ENCODE measurements at places on chromosomes 2 and 18. TPM values are rescaled to one million over a fixed set of nuclear protein-coding genes. Genes with fewer than 3 reads are reported as not detected.

- no peaks in the 10 kb centered on the region for H3K36me3 ChIP-seq
- H3K4me1 ChIP-seq = peaks cover 3% of the 10 kb centered on the region
- no peak overlapping the region for H3K4me3 ChIP-seq
- H3K27me3 ChIP-seq = peaks cover 3% of the 10 kb centered on the region
These were observed 5.1 kb upstream of the STEAP3 start for GRCh38 chr2:119218478-119219064.

DNA sequence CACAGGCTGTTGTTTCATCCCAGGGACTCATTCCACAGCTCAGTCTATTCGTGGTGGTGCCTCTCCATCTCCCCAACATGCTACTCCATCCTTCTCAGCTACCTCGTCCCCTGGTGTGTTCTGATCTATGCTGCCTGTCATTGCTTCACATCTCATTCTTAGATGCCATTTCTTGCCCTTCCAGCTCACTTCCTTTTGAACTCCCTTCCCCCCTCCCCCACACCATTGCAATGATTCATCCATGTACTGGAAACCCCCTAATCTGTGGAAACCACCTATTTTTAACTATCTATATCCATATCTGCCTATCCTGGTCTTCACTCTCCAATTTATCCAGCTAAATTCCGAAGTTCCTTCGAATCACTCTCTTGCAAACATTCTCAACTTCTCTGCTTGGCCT, 65.7 kb upstream of the PARD3B start:
- H3K27me3 ChIP-seq = no peaks in the 10 kb centered on the region
- H3K4me1 ChIP-seq = peaks cover 9% of the 10 kb centered on the region
- DNase-seq = peak; percentile 84
- no peaks in the 10 kb centered on the region for H3K36me3 ChIP-seq
- H3K4me3 ChIP-seq = no peak overlapping the region
- no peak overlapping the region for H3K27ac ChIP-seq

DNA sequence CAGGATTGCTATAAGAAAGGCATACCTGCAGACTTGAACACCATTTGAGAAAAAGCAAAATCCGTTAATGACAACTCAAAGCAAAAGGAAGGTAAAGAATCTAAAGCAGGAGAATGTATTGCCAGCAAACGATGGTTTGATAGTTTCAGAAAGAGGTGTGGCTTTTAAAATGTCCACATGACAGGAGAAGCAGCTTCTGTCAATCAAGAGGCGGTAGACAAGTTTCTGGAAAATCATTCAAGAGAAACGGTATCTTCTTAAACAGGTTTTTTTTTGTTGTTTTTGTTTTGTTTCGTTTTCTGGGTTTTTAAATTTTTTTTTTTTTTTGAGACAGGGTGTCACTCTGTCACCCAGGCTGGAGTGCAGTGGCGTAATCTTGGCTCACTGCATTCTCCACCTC, 13.8 kb downstream of the CLEC4F start:
- no peaks in the 10 kb centered on the region for H3K36me3 ChIP-seq
- DNase-seq = no peak
- no peak overlapping the region for H3K4me3 ChIP-seq
- no peaks in the 10 kb centered on the region for H3K4me1 ChIP-seq
- H3K27ac ChIP-seq = no peak overlapping the region
- H3K27me3 ChIP-seq = peaks cover 6% of the 10 kb centered on the region

Gene CRYGC
- total RNA-seq = not detected

- H3K36me3 ChIP-seq = no peaks in the 10 kb centered on the region
- no peak overlapping the region for H3K4me3 ChIP-seq
- H3K27ac ChIP-seq = no peak overlapping the region
- H3K4me1 ChIP-seq = no peaks in the 10 kb centered on the region
- peak; percentile 37 for DNase-seq
- H3K27me3 ChIP-seq = no peaks in the 10 kb centered on the region
These were observed 249.9 kb downstream of the PLCL1 start for GRCh38 chr2:198054299-198054698.

Gene LOXHD1
- not detected for total RNA-seq

Gene FAM136A
- total RNA-seq = 35.0 TPM

Gene FRZB
- total RNA-seq = 0.28 TPM

Gene NYAP2
- not detected for total RNA-seq

Gene IL1R1
- total RNA-seq = 8.1 TPM

- peaks cover 2% of the 10 kb centered on the region for H3K4me1 ChIP-seq
- no peak overlapping the region for H3K4me3 ChIP-seq
- H3K27ac ChIP-seq = no peak overlapping the region
- DNase-seq = no peak
- no peaks in the 10 kb centered on the region for H3K36me3 ChIP-seq
These were observed 85.2 kb upstream of the COPS8 start for GRCh38 chr2:237000481-237000880.

DNA sequence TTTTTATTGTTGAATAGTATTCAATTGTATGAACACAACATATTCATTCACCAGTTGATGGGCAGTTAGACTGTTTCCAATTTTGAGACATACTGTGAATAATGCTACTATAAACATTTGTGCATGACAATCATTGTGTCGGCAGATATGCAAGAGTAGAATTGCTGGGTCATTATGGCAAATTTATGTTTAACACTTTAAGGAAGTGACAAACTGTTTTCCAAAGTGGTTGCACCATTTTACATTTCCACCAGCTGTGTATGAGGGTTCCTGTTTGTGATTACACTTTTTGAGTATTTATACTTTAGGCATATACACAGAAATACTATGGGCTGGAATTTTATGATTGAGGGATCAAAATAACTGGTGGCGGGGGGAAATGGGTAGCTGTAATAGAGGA, 61.2 kb downstream of the MAP4K3 start:
- H3K4me3 ChIP-seq = no peak overlapping the region
- H3K27me3 ChIP-seq = no peaks in the 10 kb centered on the region
- H3K4me1 ChIP-seq = peaks cover 4% of the 10 kb centered on the region
- no peak for DNase-seq
- no peak overlapping the region for H3K27ac ChIP-seq

GRCh38 chr2:111227716-111228141, 107.0 kb downstream of the BCL2L11 start:
- H3K4me3 ChIP-seq = no peak overlapping the region
- DNase-seq = peak; percentile 65
- peak overlapping the region; percentile 4 for H3K27ac ChIP-seq
- no peaks in the 10 kb centered on the region for H3K27me3 ChIP-seq
- peaks cover 7% of the 10 kb centered on the region for H3K4me1 ChIP-seq
- H3K36me3 ChIP-seq = peaks cover 2% of the 10 kb centered on the region

DNA sequence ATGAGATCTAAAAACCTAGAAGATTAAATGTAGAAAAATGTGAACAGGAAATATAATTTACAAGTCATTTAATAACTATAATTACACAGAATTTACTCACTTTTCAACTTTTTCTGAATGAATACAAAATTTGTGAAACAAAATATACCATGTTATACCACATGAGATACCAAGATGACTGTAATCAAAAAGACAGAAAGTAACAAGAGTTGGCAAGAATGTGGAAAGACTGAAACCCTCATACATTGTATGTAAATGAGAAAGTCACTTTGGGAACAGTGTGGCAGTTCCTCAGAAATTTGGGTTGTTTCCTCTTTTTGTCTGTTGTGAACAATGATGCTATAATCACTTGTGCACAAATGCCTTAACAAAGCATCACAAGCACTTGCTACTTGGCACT, 145.4 kb upstream of the ZNF804A start:
- H3K36me3 ChIP-seq = no peaks in the 10 kb centered on the region

DNA sequence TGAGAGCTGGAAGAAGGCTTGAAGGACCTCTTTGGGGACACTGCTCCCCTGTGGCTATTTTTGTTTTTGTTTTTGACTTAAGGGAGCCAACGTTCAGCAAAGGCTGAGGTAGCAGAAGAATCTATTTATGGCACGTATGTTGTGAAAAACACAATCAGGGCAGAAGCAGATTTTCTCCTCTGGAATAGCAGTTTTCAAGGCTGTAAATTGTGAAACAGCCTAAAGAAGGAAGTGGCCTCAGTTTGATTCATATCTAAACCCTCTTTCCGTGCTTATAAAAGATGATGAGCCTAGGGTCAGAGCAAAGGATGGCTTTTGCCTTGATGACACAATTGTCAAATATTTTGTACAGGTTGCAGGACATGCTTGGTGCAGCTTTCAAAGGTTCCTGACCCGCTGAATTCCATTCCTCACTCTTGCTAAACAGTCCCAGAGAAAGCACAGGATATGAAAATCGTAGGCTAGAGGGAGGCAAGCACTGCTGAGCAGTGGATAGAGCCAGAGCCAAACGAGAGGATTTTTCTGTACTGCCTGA, 106.2 kb upstream of the DLX2 start:
- H3K4me3 ChIP-seq = no peak overlapping the region
- H3K4me1 ChIP-seq = peaks cover 22% of the 10 kb centered on the region
- DNase-seq = peak; percentile 79
- H3K27ac ChIP-seq = no peak overlapping the region

GRCh38 chr2:239763433-239764097, 261.6 kb downstream of the NDUFA10 start:
- H3K27me3 ChIP-seq = no peaks in the 10 kb centered on the region
- no peaks in the 10 kb centered on the region for H3K4me1 ChIP-seq
- H3K27ac ChIP-seq = no peak overlapping the region
- DNase-seq = no peak
- H3K4me3 ChIP-seq = no peak overlapping the region

DNA sequence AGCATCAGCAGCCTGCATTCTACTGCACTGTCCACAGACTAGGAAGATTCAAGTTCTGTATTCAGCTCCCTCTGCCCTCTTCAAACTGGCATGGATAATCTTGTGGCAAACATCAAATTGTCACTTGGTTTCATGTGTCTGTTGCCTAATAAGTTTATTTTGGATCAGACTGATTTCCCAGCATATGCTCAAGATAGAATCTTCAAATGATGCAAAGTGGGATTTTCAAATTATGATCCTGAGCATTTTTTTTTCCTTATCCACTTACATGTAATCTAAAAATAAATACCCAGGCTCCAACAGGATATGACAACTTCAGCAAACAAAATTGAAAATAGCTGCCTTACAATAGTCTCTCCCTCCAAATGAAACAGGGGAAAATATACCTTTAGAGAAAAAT, 160.9 kb upstream of the VRK2 start:
- DNase-seq = no peak
- no peaks in the 10 kb centered on the region for H3K4me1 ChIP-seq
- H3K4me3 ChIP-seq = no peak overlapping the region
- H3K36me3 ChIP-seq = no peaks in the 10 kb centered on the region
- no peaks in the 10 kb centered on the region for H3K27me3 ChIP-seq
- H3K27ac ChIP-seq = no peak overlapping the region

DNA sequence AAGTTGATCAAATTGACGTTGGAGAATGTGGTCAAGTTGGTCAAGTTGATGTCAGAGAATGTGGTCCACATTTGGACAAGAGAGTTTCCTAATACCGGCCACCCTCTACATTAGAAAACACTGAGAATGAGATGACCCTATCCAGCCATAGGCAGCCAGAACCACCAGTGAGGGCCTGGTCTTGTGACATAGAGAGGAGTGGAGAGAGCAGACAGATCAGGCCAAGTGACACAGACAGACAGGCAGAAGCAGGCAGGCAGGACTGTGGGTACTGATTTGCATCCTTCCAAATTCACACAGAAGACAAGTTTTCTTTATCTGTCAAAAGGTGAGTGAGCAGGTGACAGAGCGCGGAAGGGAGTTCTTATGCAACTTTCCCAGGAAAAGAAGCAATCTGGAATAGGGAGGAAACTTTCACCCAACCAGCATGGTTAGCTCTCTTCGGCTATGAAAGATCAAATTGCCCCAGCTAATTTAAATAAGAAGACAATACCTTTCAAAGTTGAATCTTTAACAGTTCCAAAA, 109.1 kb upstream of the PID1 start:
- no peak for DNase-seq
- no peak overlapping the region for H3K4me3 ChIP-seq
- H3K36me3 ChIP-seq = no peaks in the 10 kb centered on the region

DNA sequence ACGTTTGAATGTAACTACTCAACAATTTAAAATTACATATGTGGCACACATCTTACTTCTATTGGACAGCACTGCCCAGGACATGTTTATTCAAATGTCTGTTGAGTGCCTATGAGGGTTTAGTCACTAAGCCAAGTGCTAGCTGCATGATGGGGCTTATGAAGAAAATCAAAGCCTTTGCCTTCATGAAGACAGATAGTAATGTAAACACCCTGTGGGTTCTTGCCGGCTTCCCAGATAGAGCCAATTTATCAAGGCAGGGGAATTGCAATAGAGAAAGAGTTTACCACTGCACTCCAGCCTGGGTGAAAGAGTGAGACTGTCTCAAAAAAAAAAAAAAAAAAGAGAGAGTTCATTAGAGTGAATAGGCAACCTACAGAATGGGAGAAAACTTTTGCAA, 43.7 kb upstream of the NEB start:
- H3K27ac ChIP-seq = no peak overlapping the region
- peaks cover 6% of the 10 kb centered on the region for H3K4me1 ChIP-seq
- H3K27me3 ChIP-seq = no peaks in the 10 kb centered on the region

DNA sequence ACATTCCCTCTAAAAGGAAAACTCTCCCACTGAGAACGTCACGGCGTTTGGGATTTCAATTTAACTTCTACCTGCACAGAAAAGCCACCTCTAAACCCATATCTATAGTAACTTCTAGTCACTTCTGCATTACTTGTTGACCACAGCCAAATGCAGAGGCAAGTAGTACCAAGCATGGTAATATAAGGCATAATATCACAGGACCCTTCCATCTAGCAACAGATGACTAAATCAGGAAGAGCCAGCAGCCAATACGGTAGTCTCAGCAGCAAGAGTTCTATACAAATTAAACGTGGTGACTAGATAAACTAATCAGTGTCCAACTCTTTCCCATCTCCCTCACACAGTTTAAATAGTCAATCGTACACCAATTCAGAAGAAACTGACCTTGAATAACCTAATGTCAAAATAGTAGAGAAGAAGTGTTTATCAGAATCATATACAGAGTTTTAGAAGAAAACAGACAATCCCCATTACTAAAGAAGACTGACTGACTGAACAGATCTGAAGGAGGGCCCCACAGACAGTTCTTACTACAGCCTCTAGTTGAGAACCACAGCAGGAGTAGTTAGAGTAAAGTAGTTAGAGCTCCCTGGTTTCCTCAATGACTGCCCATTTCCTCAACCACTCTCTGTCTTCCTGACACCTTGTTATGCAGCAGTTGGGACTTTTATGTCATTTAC, 30.0 kb downstream of the MEMO1 start:
- H3K27me3 ChIP-seq = no peaks in the 10 kb centered on the region
- H3K36me3 ChIP-seq = no peaks in the 10 kb centered on the region
- DNase-seq = peak; percentile 68
- no peak overlapping the region for H3K27ac ChIP-seq

GRCh38 chr18:55252053-55252675, 292.9 kb upstream of the CCDC68 start:
- no peak overlapping the region for H3K4me3 ChIP-seq
- H3K4me1 ChIP-seq = peaks cover 10% of the 10 kb centered on the region
- DNase-seq = no peak
- no peak overlapping the region for H3K27ac ChIP-seq
- peaks cover 13% of the 10 kb centered on the region for H3K36me3 ChIP-seq
- H3K27me3 ChIP-seq = no peaks in the 10 kb centered on the region

GRCh38 chr2:151802315-151802714, 25.9 kb downstream of the ARL5A start:
- no peaks in the 10 kb centered on the region for H3K27me3 ChIP-seq
- peaks cover 4% of the 10 kb centered on the region for H3K36me3 ChIP-seq
- no peak overlapping the region for H3K27ac ChIP-seq
- no peak overlapping the region for H3K4me3 ChIP-seq
- no peaks in the 10 kb centered on the region for H3K4me1 ChIP-seq
- no peak for DNase-seq

GRCh38 chr18:10856132-10856531, 293.2 kb downstream of the PIEZO2 start:
- no peaks in the 10 kb centered on the region for H3K27me3 ChIP-seq
- H3K36me3 ChIP-seq = peaks cover 4% of the 10 kb centered on the region
- DNase-seq = no peak
- H3K27ac ChIP-seq = no peak overlapping the region
- H3K4me1 ChIP-seq = peaks cover 4% of the 10 kb centered on the region

GRCh38 chr2:31140151-31140550, 1.9 kb upstream of the GALNT14 start:
- no peaks in the 10 kb centered on the region for H3K36me3 ChIP-seq
- no peaks in the 10 kb centered on the region for H3K4me1 ChIP-seq
- DNase-seq = no peak
